ENCODE measurements at places on chromosomes 16 and 17.

GRCh38 chr17:49996495-49997300, 1.7 kb upstream of the DLX3 start:
- DNase-seq, result peak; percentile 40

DNA sequence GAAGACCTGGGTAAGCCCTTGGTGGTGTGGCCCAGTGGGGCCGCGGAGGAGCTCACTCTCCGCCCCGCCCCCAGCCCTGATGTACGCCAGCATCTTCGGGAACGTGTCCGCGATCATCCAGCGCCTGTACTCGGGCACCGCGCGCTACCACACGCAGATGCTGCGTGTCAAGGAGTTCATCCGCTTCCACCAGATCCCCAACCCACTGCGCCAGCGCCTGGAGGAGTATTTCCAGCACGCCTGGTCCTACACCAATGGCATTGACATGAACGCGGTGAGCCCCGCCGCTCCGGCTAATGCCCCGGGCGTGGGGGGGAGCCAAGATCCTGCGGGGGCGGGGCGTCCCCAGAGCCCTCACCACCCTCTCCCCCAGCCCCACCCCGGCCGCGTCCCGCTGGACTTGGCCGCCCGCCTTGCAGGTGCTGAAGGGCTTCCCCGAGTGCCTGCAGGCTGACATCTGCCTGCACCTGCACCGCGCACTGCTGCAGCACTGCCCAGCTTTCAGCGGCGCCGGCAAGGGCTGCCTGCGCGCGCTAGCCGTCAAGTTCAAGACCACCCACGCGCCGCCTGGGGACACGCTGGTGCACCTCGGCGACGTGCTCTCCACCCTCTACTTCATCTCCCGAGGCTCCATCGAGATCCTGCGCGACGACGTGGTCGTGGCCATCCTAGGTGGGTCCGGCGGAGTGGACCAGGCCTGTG, 12.1 kb upstream of the DCAF7 start:
- DNase-seq, result no peak

- DNase-seq, result peak; percentile 60
Measured at GRCh38 chr16:78705694-78706093, 606.2 kb downstream of the WWOX start.

- no peak for DNase-seq
Measured at GRCh38 chr17:28875848-28876550, 21.2 kb downstream of the ERAL1 start.

DNA sequence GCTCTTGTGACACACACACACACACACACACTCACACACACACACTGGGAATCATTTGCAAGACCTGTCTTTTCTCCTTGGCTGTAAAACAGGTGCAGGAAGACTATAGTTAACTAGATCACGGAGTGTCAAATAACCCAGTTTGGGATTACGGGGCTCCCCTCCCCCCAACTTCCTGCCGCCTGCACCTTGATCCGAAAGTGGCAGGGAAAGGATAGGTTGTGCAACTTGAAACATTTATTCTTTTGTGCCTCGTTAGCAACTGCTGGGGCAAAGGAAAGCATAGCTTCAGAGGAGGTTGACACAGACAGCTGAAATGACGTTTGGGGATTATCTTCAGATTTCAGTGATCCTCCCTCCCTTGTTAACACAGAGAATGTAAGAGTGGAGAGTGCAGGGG, 149.5 kb downstream of the NTN1 start:
- DNase-seq, result no peak
